ENCODE measurements at places on chromosomes 3 and 15.

DNA sequence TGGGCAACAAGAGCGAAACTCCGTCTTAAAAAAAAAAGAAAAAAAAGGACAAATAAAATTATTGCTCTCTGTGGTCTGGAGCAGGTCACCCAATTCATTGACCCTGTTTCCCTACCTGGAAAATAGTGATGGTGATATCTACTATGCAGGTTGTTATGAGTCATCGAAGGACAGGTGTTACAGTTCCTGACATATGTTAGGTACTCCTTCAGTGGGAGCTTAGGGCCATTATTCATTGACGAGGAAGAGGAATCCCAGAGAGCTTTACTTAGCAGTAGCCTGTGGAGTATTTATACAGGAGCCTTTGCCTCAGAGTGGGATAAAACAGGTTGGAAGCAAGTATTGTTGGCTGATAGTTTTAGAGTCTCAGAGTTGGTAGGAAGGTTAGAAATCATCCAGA, 74.5 kb downstream of the SLC7A14 start:
- no peak for DNase-seq

- DNase-seq = no peak
Measured at GRCh38 chr15:71571641-71572040, 238.7 kb upstream of the NR2E3 start.

DNA sequence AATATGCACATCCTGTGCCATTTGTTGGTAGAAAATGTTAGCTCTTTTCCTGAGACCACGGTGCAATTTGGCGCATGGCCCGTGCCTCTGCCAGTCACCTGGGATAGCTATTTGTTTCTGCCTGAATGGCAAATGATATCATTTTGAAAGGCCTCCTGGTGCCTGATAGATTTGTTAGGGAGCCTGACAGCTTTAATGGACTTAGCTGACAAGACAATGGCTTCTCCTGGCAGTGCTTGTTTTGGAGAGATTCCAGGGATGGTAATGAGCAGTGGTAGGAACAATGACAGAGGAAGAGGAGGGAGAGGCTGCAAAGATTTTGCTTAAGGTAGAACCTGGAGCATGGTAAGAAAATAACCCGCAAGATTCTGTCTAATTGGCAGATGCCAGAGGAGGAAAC, 268.5 kb downstream of the CLSTN2 start:
- DNase-seq = no peak

DNA sequence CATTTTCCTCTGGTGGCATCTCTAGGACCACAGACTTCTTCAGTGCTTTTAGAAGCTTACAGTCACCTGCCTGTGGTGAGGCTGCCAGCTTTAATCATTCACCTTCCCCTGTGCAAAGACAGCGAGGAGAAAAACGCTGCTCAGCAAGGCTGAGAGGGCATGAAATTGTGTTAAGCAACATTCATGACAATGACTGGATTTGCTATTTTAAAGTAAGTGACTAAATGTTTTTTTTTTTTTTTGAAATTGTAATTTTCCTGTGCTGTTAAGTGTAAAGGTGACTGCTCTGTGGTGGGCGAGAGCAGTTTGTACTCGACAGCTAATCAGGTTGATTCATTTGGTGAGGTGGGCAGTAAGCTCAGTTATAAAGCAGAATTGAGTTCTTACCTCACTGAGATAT, 240.4 kb downstream of the NSUN3 start:
- DNase-seq = no peak

DNA sequence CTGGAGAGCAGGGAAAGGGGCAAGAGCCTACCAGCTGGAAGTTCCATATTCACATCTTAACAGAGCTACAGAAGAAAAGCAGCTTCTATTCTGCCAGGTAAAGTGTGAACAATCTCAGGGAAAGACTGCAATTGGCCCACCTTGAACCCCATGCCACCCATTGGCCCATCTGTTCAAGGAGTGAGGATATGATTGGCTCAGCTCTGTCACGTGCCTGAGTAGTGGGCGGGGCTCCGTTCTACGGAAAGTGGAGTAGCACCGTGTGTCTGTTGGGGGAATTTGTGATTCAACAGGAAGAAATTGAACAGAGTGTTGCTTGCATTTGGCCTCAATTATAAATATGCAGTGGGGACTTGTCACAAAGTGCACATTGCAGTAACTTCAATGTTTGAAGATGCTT, 81.8 kb downstream of the MINAR1 start:
- DNase-seq = no peak

Data from putamen (tissue), 1 donor.